ENCODE measurements at places on chromosomes 12 and 14.
A peak's percentile ranks its signal among the peaks of the same experiment; 100 is the strongest.

- no peak for DNase-seq
Observed at GRCh38 chr14:103073876-103074728, 9.9 kb upstream of the LBHD2 start.

GRCh38 chr12:131909081-131909751 lies 14.8 kb downstream of the ULK1 start:
- no peak for DNase-seq

DNA sequence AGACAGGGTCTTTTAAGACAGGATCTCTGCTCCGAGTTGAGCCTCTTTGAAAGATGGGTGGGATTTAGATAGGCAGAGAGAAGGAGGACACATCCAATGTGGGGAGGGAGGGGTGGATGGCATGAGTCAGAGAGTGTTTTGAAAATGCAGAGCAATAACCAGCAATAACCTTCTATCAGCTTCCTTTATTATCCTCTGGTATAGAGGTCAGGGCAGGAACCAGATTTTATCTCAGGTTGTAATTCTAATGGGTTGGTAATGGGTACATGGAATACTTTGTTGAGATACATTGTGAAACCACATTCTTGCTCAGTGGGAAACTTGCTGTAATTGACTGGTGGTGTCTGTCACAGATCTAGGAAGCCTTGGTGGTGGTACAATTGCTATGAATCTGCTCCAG lies 37.6 kb upstream of the CCDC63 start:
- DNase-seq: no peak

- DNase-seq: no peak
Observed at GRCh38 chr12:52285851-52286530, 5.3 kb downstream of the KRT81 start.

- DNase-seq: no peak
Observed at GRCh38 chr12:130634866-130635265, 81.2 kb downstream of the RIMBP2 start.

- no peak for DNase-seq
Observed at GRCh38 chr12:7542813-7543212, 39.2 kb upstream of the CD163 start.

DNA sequence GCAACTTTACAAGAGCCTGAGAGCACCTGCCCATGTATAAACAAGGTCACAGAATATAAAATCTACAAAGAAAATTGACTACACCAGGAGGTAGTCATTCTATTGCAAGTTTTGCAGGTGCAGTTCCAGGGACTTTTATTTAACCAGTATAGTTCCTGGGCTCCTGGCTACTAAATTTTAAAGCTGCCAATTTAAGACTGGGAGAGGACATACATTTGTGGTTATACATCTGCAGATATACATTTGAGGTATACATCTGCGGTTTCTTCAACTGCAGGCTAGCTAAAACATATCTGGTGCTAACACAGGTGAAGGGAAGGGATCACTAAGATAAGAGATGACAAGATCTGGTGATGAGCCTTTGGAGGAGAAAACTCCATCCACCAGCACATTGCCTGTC lies 30.2 kb downstream of the BBS10 start:
- DNase-seq: no peak

DNA sequence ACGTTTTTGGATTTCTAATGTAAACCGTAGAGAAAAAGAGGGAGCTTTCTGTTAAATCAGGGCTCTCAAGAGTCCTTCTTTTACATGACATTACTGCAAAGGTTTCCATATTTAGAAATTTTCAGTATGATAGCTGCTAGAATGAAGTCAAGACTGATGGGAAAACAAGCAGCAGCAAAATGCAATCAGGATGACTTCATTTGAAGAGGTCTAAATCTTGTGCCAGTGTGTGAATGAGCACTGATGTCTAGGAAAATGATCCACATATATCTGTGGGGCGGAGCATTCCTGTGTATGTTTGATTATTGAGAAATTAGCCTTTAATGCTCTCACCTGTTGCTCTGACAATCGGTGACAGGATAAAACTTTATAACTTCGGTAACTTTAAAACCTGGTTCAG lies 73.6 kb downstream of the GRIP1 start:
- DNase-seq: no peak

- DNase-seq: no peak
Observed at GRCh38 chr12:19428246-19428645, 11.0 kb upstream of the AEBP2 start.

- no peak for DNase-seq
Observed at GRCh38 chr12:46858368-46858767, 32.6 kb upstream of the SLC38A4 start.

DNA sequence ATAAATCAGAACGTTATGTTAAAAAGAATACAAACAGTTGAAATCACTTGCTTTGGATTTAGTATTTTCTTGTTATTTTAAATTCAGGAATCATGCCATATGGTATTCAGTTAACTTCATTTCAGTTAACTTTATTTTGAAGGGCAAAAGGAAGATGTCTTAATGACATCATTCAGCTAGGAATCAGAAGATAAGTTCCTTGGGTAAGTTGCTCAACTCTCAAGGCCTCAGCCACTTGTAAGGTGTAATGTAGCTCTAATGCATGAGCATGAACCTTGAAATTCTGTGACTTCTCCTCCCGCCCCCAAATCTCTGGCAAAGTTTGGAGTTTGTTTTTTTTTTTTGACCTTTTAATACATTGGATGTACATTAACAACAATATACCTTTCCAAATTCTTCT lies 42.6 kb downstream of the FRS2 start:
- no peak for DNase-seq

- no peak for DNase-seq
Observed at GRCh38 chr14:54570631-54571415, 3.9 kb downstream of the SAMD4A start.

DNA sequence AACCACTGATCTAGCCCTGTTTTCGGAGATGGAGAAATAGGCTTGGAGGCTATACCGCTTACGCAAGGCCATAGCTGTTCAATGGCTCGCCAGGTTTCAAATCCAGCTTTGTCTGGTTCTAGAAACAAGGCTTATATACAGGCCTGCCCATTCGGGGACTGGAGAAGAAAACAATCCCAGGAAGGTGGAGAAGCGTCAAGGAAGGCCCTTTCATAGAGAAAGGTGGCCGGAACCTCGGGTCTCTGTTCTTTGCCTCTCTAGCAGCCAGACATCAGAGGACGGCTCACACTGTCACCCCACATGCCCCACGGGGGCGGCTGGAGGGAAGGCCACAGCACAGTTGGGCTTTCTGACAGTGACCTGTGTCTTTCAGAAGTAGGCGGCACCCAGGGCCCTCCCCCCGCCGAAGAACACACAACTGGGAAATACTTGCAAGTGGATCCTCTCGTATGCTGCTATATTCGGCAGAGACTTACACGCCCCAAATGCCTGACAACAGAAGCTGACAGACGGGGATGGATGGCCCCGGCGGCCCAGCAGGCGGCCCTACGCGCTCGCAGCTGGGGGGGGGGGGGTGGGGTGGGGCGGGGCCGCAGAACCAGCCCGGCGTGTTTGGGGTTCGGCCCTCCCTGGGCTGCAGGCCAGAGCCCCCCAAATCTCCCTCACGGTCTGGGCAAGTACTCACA lies 4.5 kb upstream of the SETD1B start:
- peak; percentile 85 for DNase-seq

GRCh38 chr12:31594681-31595080 lies 3.7 kb upstream of the DENND5B start:
- no peak for DNase-seq

- DNase-seq: no peak
Observed at GRCh38 chr14:50831726-50832168, 785 bp upstream of the NIN start.

DNA sequence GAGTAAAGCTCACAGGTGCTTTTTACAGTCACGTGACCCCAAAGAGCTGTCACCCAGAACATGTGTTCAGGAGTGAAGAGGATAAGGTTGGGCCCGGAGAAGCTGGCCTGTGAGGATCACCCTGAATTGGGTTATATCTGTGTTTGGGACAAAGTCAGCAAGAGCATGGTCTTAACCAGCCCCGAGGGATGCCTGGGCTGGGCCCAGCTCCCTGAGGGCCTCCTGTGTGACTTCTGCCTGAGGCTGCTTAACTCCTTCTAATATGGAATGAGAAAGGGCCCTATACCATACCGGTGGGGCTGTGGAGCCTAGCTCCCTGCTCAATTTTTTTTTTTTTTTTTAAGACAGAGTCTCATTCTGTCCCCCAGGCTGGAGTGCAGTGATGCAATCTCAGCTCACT lies 2.5 kb downstream of the CDCA4 start:
- DNase-seq: no peak

GRCh38 chr14:68384335-68384734 lies 408.5 kb downstream of the ZFP36L1 start:
- DNase-seq: peak; percentile 47

DNA sequence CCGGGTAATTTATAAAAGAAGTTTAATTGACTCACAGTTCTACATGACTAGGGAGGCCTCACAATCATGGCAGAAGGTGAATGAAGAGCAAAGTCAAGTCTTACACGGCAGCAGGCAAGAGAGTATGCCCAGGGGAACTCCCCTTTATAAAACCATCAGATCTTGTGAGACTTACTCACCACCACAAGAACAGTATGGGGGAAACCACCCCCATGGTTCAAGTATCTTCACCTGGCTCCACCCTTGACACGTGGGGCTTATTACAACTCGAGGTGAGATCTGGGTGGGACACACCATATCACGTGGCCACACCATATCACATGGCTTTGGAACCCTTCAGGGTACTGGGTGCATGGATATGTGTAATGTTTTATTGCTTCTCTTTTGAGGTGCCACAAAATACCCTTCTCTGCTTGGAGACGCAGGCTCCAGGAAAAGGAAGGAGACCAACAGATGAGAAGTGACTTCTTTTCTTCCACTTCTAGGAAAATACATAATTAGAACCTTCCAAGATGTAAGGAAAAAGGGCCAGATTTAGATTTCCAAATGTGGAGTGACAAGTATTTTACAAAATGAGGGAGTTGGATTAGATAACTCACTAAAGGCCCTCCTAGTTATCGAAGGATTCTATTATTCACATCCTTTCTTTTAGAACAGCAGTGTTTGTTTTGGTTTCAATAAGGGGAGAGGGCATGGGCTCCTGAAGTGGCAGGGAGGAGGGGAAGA lies 33.1 kb upstream of the ETFBKMT start:
- no peak for DNase-seq

DNA sequence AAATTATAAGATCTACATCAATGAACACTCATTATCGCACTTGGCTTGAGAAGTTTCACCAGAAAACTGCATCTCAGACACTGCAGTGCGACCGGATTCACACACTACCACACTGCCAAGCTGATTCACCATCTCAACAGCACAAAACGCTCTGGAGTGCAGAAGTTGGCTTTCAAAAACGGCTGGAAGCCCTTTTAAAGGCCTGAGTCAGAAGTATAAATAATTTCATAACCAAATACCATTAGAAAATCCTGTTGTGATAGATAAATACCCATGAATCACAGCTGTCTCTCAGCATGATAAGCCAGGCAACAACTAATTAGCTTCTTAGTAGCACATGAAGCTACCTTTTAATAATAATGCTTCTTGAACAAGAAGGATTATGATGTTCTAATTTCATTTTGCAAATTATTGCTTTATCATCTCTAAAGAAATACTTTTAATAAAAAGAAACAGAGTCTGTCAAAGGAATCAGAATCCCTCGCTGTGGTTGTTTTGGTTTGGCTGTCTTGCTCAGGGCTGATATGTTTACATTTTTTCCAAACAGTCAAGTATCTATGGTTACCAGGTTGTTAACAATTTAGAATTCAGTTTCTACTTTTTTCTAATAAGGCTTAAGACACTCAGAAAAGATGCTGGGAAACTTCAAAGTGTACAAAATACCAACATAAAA lies 51.2 kb downstream of the SLC2A13 start:
- DNase-seq: peak; percentile 50

GRCh38 chr12:966724-967123 lies 17.2 kb upstream of the RAD52 start:
- no peak for DNase-seq

- peak; percentile 59 for DNase-seq
Observed at GRCh38 chr12:52395761-52396434, 10.2 kb downstream of the KRT82 start.

DNA sequence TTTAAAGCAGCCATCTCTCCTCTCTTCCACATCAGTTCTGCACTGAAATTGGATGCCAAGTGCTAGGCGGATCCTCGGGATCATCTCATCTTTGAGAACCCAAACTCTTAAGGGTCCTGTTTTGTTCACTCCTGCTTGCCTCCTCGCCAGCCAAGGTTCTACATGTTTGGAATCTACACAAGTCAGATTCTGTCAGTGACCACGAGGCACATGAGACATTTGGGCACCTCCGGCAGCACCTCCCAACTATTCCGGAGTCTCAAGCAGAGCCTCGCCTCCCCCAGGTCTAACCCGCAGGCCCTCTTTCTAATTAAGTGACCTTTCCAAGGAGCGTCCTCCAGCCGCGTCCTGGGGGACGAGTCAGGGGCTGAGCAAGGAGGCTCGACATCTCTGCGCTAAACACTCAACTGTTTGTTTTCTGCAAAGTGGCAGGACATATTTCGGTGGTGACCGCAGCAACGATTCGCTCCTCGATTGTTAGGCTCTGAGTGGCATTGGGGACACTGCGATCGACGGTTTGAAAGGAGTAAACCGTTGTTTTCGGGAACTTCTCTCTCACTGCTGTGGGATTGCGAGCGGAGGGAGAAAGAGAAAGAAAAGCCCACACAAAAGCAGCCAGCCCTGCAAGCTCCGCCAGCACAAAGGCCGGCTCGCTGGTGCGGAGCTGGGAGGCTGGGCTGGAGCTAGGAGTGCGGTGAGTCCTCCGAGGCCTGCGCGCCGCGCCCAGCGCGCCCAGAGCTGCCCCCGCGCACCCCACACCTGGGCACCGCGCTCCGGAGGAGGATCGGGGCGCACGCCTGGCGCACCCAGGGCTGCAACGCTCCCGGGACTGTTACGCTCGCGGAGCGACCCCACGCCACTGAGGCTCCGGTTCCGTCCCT lies 640 bp downstream of the ARMH4 start:
- no peak for DNase-seq

GRCh38 chr12:57866308-57867019 lies 19.9 kb upstream of the CTDSP2 start:
- no peak for DNase-seq

DNA sequence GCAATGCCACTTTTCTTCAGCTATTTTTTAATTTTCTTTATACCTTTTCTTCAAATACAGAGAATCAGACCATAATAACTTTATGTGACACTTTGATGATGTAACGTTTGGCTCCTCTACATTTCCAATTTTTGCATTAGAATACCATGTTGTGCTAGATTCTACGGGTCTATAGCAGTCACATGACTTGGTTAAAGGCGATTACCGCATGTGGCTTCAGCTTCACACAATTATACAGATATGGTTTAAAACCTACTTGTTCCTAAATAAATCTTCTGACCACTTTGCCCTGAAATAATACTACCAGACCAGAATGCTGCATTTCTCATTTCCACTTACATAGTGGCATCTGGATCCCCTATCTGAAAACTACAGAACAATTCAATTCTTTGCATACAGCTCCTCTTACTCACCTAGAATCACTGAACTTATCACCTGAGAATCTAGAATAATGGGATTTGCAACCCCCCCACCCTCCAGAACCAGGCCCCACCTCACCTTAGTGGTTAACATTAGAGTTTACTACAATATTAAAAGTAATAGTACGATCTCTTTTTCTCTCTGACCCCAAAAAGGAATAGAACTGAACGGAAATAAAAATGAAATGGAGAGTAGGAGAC lies 1.3 kb downstream of the MAX start:
- no peak for DNase-seq

GRCh38 chr12:128534906-128535305 lies 267.9 kb downstream of the TMEM132C start:
- DNase-seq: no peak
